ENCODE measurements at places on chromosomes 6 and 20.

- peak; percentile 62 for DNase-seq
Measured at GRCh38 chr20:58447511-58448391, 58.7 kb downstream of the VAPB start.

GRCh38 chr6:152272486-152272885, 364.7 kb downstream of the SYNE1 start:
- DNase-seq: no peak

DNA sequence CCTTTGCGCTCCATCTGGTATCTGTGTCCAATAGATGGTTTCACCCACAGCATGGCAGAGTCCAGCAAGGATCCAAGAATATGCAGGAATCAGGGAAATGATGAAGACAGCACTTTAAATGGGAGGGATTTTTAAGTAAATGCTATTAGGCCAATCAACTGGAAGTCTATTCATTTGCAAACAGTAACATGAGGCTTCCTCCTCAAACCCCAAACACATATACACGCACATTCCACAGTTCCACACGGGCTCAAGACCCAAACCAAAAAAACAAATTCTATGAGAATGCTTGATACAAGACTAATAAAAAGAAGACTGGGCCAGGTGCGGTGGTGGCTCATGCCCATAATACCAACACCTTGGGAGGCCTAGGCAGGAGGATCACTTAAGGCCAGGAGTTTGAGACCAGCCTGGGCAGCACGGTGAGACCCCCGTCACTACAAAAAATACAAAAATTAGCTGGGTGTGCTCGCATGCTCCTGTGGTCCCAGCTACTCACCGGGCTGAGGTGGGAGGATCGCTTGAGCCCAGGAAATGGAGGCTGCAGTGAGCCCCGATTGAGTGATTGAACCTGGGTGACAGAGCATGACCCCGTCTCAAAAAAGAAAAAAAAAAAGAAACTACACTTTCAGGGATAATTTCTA, 21.9 kb upstream of the TFAP2C start:
- DNase-seq: no peak

- no peak for DNase-seq
Measured at GRCh38 chr6:16822975-16823717, 61.9 kb upstream of the ATXN1 start.

DNA sequence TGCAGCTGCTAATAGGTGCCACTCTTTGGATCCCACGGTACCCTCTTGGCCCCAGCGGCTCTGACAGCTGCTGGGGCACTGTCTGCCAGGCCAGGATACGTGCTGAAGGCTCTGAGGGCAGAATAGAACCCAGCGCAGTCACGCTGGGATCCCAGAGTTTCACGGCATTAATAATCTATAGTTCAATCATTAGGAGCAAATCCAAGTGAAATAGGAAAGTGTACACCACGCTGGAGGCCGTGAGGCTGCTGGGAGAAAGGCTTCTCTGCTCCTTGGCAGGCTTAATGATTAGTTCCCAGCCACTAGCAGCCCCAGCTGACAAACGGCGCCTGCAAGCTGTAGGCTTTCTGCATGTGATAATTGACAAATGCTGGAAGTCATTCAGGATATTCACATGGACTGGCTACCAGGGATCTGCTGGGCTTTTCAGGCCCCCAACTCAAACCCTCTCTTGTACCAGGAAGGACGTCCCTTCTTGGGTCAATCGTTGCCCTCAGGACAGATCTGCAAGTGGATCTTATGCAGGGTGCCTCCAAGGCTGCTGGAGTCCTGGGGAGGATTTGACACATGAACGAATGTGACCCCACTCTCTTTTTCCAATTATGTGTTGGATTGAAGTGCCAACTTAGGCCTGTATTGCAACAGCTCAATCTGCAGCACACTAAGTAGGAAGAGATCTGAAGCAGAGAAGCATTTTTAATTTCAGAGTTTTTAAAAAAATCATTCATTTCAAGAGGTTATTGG, 50.1 kb upstream of the INSM1 start:
- DNase-seq: no peak

DNA sequence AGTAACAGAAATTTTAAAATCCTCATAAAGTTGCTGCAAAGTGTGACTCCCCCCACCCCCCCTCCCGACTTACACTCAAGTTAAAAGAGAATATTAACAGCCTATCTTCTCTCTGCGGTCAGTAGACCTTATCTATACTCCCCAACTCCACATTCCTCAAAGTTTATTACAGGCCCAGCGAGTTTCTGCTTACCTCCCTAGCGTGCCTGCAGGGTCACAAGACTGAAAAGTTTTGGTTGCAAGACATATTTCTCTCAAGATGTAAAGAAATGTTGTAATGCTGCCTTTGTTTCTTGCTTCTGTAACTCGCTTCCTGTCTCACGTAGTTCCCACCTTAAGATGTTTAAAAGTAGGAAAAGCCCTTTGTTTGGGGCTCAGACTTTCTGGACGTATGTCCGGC, 699.6 kb downstream of the PHF3 start:
- DNase-seq: no peak

DNA sequence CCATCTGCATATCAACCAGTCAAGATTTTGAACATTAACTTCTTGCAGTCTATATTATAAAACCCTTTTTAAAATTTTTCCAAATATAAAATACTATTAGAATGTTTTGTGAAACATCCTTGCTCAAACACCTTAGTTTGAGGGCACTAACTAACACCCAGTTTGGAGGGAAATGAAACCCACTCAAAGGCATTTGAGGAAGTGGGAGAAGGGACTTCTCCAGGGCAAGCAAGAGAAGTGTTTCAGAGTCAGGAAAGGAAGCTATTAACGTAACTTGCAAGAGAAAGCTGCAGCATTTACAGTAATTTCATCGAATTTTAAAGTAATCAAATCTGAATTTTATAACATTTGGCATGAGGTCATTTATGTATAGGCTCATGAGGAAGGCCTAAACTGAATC, 21.3 kb downstream of the MTFR2 start:
- DNase-seq: no peak

DNA sequence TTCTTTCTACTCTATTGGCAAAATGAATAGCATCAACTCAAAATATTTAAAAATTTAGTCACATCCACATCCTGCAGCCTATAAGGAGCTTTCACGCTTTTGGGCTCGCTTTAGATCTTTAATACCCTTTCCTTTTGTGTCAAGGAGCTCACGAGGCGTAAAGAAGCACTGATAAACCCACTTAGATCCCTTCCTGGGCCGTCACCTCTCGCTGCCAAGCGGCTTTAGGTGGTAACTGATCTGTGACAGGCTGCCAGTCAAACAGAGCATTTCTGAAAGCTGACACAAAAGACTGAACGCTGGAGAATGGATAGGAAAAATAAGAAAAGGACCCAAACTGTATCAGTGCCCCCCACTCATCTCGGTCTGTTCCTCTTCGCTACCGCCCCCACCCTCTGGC, 385.7 kb upstream of the MMS22L start:
- DNase-seq: no peak

DNA sequence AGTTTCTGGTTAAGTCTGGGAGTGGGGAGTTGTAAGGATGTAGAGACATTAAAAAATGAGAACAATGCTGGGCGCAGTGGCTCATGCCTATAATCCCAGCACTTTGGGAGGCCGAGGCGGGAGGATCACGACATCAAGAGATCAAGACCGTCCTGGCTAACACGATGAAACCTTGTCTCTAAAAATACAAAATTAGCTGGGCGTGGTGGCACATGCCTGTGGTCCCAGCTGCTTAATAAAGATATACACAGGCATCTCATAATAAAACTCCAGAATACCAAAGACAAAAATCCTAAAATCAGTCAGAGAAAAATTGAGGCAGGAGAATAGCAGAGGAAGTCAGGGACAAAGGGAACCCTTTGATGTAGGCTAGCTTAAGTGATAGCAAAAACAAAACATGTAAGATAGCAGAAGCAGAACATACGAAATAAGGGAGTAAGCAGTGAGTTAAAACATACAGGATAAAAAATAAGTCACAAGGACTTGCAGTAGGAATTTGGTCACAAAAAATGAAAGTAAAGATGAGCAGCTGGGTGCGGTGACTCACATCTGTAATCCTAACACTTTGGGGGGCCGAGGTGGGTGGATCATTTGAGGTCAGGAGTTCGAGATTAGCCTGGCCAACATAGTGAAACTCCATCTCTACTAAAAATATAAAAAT, 23.6 kb downstream of the DDX43 start:
- DNase-seq: no peak
